ENCODE measurements at places on chromosomes 1 and 21. TPM values are rescaled to one million over a fixed set of nuclear protein-coding genes. Genes with fewer than 3 reads are reported as not detected.

DNA sequence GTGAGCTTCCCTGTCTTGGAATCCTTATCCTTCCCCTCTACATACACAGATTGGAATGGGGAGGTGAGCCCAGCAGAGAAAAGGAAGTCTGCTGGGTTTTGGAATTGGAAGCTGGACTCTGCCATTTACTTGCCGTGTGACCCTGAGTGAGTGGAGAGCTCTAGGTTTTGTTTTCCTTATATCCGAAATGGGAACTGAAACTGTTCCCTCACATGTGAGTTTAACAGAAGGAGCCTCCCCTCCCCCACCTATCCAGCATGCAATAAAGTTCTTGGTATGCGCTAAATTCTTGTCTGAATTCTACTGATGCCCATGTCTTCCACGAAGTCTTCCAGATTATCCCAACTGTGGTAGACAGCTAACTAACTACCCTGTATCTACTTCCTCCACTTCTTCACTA lies 58.7 kb downstream of the NENF start:
- DNase-seq, result no peak

DNA sequence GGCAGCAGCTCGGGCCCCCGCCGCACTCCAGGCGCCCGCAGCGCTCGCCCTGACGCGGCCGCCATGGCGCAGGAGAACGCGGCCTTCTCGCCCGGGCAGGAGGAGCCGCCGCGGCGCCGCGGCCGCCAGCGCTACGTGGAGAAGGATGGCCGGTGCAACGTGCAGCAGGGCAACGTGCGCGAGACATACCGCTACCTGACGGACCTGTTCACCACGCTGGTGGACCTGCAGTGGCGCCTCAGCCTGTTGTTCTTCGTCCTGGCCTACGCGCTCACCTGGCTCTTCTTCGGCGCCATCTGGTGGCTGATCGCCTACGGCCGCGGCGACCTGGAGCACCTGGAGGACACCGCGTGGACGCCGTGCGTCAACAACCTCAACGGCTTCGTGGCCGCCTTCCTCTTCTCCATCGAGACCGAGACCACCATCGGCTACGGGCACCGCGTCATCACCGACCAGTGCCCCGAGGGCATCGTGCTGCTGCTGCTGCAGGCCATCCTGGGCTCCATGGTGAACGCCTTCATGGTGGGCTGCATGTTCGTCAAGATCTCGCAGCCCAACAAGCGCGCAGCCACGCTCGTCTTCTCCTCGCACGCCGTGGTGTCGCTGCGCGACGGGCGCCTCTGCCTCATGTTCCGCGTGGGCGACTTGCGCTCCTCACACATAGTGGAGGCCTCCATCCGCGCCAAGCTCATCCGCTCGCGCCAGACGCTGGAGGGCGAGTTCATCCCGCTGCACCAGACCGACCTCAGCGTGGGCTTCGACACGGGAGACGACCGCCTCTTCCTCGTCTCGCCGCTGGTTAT lies 2.8 kb downstream of the KCNJ9 start:
- DNase-seq, result peak; percentile 53

DNA sequence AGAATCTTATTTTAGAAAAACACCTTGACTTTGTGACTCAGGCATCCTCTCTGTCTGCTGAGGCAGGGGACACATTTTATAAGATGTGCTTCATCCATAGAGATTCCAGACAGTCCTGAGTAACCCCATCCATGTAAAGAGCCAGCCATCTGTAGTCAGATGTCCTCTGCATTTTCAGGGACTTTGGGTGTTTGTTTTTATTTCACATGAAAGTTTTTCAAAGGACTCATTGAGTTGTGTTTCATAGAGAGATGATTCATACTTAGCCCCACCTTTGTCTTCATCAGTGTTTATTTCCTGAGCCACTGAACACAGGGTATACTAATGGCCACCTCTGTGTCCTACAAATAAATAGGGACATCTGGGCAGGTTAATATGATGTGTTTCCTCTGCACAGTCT lies 280.4 kb downstream of the CACNA1E start:
- no peak for DNase-seq

DNA sequence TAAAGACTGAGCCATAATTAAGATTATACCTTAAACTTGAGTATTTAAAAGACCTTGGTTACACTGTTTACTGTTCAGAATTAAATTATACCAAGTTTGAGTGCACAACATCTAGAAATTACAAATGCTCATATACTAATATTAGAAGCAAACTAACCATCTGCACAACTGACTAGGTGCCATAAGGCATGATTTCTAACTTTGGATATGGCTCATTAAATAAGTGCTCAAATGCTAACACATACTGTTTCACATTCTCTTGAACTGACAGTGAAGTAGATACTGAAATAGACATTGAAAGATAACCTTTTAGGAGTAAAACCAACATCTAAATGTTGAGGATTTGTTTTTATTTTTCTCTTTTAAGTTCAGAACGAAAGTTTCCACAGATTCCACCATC lies 74.1 kb downstream of the PRKAA2 start:
- DNase-seq, result no peak

GRCh38 chr1:163038928-163039706 lies 30.0 kb upstream of the RGS4 start:
- DNase-seq, result no peak

DNA sequence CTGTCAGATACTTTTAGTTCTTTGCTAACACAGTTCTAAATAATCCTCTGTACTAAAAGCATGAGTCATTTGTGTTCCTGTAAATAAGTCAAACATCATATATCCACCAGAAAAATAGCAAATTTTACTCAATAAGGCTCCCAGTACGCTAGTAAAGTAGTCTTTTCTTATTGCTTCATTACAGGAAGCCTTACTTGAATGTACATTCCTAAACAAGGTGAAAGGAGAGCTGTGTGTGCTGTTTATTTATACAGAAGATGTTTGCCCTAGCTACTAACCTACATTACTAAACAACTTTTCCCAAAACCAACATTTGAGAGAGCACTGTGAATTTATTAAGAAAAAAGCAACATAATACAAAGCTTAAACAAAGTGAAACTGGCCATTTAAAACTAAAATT lies 52.0 kb downstream of the ZNHIT6 start:
- no peak for DNase-seq

DNA sequence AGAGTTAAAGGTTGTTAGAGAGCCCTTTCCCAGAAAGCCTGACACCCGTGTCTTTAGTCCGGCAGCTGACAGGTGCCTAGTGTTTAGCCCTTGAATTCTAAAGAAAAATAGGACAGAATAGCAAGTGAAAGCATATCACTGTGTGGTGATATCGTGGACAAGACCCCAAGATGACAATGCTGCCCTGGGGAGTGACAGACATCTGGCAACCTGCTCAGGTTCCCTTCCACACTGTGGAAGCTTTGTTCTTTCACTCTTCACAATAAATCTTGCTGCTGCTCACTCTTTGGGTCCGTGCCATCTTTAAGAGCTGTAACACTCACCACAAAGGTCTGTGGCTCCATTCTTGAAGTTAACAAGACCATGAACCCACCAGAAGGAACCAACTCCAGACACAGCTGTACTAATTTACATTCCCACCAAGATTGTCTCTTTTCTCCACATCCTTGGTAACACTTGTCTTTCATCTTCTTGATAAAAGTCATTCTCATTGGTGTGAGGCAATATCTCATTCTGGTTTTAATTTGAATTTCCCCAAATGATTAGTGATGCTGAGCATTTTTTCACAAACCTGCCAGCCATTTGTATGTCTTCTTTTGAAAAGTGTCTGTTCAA lies 107.6 kb upstream of the SGIP1 start:
- DNase-seq, result no peak

DNA sequence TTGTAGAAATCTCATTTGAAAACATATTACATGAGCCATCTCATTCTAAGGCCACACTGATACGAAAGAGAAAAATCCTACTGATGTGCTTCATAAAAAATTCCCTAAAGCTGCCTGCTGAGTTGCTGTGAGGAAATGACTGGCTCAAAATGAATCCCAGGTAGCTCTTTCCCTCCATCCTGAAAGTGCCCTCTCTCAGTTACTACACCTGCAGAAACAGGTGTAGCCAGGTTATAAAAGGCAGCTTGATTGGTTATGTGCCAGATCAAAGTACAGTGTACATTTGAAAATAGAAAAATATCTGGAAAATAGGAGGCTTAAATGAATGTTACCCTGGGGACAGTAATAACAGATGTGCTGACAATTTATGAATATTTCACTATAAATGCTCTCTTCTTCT lies 833.4 kb upstream of the ADGRL4 start:
- no peak for DNase-seq

OR6F1 gene
- not detected for total RNA-seq
